ENCODE measurements at places on chromosomes 1 and 21. TPM values are rescaled to one million over a fixed set of nuclear protein-coding genes. Genes with fewer than 3 reads are reported as not detected.

DNA sequence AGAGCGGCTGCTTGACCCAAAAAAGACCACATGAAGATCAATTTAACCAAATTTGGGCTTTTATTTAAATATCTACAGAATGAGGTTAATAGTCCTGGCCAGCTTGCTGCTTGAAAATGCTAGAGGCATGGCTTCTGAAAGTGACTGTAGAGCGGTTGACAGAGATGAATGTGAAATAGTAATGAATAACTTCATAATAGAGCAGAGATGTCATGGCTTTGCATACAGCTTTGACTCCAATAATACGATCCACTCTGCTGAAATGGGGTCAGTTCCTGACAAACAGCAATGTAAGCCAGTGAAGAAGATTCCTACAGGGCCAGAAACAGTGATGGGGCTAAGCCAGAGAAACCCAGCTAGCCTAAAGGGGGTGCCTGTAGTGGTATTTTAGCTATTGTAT, 183.8 kb downstream of the PBX1 start:
- DNase-seq: no peak

GRCh38 chr1:21508580-21509350, 458 bp upstream of the ALPL start:
- DNase-seq: no peak

Gene LAX1
- not detected for total RNA-seq

GRCh38 chr1:240803151-240803550, 191.2 kb upstream of the GREM2 start:
- no peak for DNase-seq

GRCh38 chr21:35905096-35905962, 155.0 kb downstream of the SETD4 start:
- no peak for DNase-seq

DNA sequence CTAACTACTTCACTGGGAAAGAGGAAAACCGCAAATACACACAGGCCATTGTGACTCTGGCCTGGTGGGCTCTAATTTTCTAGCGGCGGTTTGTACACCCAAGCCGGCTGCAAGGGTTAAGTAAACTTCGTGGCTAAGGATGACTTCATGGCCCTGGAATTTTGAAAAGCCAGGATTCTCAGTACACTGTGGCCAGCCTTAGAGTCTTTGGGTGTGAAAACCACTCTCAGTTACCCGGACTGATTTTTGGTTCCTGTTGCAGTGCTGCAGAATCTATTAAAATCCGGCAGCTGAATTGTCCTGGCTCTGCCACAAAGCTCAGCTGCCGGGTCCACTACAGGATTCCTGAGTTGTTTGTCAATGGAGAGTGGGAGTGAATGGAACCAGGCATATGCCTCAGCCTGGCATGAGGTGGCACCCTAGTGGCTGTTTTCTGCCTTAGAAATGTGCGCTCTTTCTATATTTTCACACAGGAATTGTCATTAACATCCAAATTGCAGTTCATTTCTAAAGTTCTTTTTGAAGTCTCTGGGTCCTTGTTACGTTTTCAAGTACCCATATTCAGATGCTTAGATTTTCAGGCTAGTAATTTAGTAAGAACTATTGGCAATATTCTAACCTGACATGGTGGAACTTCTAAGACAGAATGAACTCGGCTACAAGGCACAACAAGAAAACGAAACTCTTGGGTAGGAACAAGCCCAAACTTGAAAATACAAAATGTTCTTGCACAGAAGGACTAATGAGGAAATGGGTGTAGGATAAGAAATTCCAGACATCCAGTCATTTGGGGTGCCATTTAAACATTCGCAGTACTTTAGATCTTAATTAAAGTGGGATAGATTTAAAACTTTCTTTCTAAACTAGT, 255.9 kb downstream of the NFIA start:
- DNase-seq: peak; percentile 96

- no peak for DNase-seq
Measured at GRCh38 chr21:17105932-17106331, 406.9 kb upstream of the CXADR start.

Gene ERG
- 0.25 TPM for total RNA-seq

- no peak for DNase-seq
Measured at GRCh38 chr1:27152004-27152828, 2.7 kb downstream of the SLC9A1 start.

Gene TEKT2
- total RNA-seq: not detected

Gene MAP1LC3C
- 0.08 TPM for total RNA-seq

GRCh38 chr21:41634211-41634694, 126.3 kb upstream of the TMPRSS2 start:
- no peak for DNase-seq

- DNase-seq: no peak
Measured at GRCh38 chr21:33058527-33058926, 11.4 kb upstream of the OLIG1 start.

Gene NR1I3
- not detected for total RNA-seq

GRCh38 chr1:199948587-199949280, 78.8 kb upstream of the NR5A2 start:
- DNase-seq: peak; percentile 13

GRCh38 chr1:181452746-181453145, 30.6 kb upstream of the CACNA1E start:
- DNase-seq: no peak

Gene LRRC53
- total RNA-seq: not detected

Gene GLUL
- total RNA-seq: 24.9 TPM

DNA sequence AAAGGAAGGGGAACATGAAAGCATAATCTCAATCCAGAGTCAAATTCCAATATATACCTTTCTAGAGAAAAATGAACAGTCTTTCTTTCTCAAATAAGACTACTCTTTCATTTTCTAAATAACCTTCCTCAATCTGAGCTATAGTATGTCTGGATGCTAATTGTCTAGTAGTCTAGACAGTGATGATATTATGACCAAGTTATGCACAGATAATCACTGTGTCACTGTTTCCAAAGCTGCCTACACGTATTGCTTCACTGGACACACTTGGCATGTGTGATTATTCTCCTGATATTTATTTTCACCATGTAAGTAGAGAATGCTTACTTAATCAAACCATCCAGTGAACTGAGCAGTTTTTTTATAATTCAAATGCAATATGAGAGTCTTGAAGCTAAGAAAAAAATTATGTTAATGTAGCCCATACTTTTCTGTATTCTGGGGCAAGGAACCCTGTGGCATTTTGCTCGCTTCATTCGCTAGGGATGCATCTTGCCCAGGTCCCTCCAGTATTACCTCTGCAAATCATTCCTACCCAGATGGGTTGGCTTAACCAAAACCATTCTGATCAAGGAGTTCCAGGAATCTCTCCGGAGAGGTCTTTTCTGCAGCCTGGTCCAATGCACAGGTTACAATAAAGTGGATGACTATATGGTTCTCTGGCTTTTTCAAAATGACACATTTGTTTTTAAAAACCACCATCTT, 303.1 kb upstream of the RUNX1 start:
- DNase-seq: no peak

DNA sequence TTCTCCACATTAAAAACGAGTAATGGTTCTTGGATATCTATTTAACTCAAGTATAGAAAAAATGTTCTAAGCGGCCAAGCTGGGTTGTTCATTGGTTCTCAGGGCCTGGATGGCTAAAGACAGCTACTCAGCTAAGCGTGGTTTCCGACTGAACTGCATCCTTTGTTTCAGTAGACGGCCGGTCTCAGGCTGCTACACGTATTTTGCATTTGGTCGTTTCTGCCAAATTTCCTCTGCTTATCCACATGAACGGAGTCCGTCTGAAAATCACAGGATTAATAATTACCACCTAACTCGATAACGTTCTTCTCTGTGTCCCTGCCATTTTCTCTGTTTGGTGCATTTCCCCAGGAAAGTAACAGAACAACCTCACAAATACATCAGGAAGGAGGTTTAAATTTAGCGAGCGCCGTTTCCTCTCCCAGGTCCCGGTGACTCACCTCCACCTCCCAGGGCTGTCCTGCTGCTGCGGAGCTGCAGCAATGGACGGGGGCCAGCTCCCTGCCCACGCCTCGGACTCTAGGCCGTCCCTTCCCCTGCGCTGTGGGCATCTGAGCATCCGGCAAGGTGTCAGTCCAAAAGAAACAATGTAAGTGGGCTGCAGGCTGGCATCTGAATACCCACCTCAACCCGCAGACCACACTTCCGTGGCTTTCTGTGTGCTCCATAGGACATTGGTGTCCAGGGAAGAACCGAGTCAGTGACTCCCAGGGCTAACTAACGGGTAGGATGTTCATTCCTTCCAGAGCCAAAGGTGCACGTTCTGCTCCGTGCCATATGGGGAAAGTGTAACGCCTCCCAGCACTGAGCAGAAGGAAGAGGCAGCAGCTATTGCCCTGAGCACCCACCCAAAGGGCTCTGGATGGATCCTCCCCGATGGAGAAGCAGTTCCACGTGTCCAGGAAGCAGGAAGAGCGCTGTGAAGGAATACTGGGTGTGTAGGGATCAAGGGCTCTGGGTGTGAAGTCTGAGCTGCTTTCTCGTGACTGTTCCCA, 4.1 kb upstream of the GABRD start:
- DNase-seq: peak; percentile 36

GRCh38 chr1:31912839-31913239, 25.3 kb downstream of the PTP4A2 start:
- no peak for DNase-seq

- DNase-seq: no peak
Measured at GRCh38 chr1:192284927-192285326, 31.9 kb upstream of the RGS21 start.

DNA sequence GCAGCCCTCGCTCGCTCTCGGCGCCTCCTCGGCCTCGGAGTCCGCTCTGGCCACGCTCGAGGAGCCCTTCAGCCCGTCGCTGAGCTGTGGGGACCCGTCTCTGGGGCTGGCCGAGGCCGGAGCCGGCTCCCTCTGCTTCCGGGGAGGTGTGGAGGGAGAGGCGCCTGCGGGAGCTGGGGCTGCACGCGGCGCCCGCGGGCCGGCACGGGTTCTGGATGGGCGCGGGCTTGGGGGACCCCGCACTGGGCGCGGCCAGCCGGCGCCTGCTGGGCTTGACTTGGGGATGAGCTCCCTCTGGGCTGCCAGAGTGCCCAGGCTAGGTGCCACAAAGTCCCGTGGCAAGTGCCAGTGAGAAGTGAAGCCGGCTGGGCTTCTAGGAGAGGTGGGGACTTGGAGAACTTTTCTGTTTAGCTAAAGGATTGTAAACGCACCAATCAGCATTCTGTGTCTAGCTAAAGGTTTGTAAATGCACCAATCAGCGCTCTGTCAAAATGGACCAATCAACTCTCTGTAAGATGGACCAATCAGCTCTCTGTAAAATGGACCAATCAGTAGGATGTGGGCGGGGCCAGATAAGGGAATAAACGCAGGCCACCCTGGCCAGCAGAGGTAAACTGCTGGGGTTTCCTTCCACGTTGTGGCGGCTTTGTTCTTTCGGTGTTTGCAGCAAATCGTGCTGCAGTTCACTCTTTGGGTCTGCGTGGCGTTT, 20.2 kb downstream of the EXOC8 start:
- no peak for DNase-seq

- no peak for DNase-seq
Measured at GRCh38 chr21:33942426-33942825, 26.8 kb upstream of the ATP5PO start.

- no peak for DNase-seq
Measured at GRCh38 chr1:232876506-232877364, 71.5 kb downstream of the MAP10 start.

- peak; percentile 46 for DNase-seq
Measured at GRCh38 chr1:201721082-201722049, 107.6 kb upstream of the IPO9 start.

Gene SRRM1
- total RNA-seq: 21.0 TPM

Gene FHL3
- total RNA-seq: 20.3 TPM

DNA sequence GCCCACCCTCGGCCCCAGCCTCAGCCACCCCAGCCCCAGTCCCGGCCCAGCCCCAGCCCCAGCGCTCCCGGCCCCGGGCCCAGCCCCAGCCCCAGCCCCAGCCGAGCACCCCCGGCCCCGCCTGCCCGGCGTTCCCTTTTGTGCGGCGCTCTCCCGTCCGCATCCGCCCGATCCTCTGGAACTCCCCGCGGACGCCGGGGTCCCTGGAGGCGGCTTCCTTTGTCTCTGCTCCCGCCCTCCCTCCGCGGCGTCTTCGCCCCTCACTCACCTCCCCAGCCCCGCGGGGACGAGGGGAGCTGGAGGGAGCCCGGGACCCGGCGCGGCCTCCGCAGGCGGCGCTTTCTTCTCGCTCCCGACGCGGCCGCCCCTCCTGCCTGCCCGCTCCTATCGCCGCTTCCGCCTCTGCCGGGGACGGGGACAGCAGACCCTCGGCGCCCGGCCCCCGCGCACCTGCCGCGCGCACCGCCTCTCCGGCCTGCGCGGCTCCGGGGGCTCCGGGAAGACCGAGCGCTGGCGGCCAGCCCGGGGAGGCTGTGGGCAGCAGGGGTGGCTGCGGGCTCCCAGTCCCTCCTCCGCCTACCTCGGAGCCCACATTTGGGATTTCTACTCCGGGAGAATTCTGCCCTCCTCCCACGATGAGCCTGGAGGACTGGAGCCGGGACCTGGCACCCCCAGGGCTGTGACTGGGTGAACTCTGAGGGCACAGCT, 14.0 kb downstream of the AGRN start:
- DNase-seq: no peak

GRCh38 chr1:155946633-155947219, 5.3 kb downstream of the RXFP4 start:
- DNase-seq: no peak

- no peak for DNase-seq
Measured at GRCh38 chr1:244634546-244634945, 18.4 kb upstream of the DESI2 start.

- DNase-seq: no peak
Measured at GRCh38 chr1:237556911-237557310, 333.8 kb downstream of the ZP4 start.

Gene TESK2
- total RNA-seq: 1.5 TPM

DNA sequence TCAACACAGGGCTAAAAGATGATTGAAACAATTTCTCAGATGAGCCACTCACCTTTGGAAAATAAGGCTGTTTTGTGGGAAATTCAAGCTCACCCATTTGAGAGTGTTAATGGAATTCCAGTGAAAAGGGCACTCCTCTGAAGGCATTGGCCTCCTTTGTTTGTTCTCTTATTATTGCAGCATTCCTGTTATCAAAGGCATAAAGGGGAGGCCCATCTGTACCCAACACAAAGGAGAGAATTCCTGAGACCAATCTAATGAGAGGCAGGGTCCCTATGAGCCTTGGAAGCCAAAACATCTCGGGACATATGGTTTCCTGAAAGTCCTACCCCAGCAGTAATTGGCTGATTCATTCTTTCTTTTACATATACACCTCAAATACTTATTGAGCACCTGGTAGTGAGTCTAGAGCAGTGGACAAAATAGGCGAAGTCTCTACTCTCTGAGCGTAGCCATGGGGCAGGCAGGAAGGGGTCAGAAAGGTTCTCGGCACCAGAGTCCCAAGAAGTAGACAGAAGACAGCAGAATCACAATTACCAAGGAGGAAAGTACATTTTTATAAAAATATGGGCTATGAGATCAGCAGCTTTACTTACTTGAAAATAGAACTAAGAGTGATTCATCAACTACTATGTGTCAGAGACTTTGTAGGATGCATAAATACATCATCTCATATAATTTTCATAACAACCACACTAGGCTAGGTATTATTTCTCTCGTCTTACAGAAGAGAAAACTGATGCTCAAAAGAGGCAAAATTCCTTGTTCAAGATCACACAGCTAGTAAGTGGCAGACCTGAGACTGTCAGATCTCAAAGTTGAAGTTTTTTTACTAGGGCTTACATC, 218.7 kb downstream of the DAB1 start:
- DNase-seq: no peak

Gene IFI16
- 31.8 TPM for total RNA-seq

- DNase-seq: no peak
Measured at GRCh38 chr1:8815582-8816151, 1.8 kb downstream of the RERE start.

Gene SHE
- not detected for total RNA-seq

GRCh38 chr1:15214527-15214926, 32.5 kb upstream of the FHAD1 start:
- DNase-seq: no peak

- DNase-seq: no peak
Measured at GRCh38 chr1:70666381-70667140, 255.5 kb downstream of the CTH start.
